RPMI8226 (cell line): ENCODE measurements at places on chromosomes 1 and 21.

- no peak for DNase-seq
Observed at GRCh38 chr1:118137900-118138299, 47.1 kb downstream of the SPAG17 start.

DNA sequence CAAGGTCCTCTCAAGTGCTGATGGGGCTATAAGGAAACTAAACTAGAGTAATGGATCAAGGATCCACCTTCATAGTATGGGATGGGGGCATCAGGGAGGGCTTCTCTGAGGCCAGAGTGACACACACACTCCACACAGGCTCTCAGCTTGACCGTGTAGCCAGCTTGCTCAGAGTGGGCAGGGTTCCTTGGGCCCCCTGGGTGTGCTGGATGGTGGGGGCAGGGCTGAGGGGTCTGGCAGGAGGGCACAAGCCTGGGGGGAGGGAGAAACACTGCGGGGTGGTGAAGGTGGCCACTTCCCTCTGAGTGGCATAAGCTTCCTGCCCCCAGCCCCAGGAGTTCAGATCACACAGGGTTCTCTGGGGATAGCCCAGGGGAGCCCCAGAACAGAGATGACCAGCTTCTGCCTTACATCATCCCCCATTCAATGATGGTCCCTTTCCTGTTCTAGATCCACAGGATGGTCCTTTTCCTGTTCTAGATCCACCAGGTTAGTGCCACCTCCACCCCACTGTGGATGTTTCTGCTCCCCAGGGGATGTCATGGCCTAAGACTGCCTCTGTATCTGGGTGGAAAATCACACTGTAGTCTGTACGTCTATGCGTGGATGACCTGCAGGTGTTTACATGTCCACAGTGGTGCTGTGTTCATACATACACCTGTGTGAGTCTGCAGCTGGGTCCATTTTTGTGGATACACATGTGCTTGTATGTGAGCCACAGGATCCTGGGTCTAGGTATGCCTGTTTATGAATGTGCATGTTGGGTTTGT is 525.0 kb downstream of the PTPRU start:
- no peak for DNase-seq

DNA sequence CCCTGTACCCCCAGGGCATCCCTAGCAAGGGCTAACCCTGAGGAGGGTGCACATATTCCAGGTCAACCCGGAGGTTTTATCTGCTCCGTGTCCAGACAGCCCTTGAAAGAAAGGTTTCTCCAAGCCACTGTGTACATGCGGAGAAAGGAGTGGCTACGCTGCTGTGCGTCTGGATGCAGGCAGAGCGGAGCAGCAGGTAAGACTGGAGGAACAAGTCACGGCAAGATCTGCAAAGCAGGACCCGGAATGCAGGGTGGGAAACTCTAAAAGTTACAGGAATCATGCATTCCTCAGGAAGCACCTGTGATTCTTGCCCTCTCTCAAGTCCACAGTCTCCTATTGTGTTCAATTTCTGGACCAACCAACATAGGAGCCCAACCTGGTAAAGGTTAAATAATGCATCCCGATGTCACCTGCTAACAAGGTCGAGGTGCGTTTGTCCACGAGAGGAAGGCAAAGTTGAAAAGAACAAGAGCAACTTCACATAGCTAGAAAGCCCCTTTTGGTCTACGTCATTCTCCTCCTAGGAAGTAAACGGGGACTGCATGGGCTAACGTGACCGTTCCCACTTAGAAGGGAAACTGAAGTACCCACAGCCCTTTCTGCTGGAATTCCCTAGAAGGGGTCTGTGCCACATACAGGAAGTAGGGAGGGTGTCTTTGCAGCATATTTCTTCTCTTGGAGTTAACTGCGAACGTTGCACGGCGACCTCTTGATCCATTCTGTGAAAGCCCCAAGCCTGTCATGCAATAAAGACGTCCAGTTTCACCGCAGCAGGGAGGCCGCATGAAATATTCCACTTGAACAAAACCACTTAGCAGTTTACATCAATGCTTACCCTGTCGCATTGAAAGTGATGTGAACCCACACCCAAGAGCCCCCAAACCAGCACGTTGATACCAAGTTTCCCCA is 5.8 kb downstream of the TIAM1 start:
- no peak for DNase-seq

DNA sequence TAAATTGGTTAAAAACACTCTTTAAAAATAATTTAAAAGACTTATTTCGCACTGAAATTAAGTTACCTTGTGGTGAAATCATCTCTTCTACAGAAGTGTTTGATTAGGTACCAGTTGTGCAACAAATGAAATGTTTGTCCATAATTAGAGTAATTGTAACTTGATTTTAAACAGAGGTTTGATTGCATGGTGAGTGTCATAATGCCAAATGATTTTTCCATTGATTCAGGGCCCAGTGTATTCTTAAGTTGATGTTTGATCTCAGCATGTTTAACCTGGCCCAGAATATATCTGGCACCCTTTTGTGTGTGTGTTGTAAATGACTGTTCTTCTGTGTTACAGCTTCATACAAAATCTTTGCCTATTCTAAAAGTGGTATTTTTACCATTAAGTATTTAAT is 28.5 kb downstream of the LRRC8B start:
- no peak for DNase-seq

GRCh38 chr21:31136891-31137290 is 98.6 kb upstream of the KRTAP19-8 start:
- DNase-seq = peak; percentile 60

DNA sequence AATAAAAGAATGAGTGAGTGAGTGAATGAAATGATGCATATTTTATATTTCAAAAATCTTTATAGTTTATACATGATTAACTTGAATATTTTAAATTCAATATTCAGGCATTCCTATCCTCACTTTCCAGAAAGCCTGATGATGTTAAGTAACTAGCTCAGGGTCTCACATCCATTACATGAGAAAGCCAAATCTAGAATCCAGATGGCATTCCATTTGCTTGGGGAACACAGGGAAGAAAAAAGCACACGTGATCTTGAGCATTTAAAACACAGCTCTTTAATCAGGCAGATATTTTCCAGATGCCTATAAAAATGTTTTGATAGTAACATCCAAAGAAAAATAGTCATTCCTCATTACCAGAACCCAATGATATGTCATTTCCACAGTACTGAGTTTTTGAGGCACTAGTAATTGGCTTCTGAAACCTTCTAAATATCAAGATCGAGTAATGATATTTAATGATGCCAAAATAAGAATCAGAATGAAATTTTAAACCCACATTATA is 291.9 kb downstream of the DSCAM start:
- no peak for DNase-seq

DNA sequence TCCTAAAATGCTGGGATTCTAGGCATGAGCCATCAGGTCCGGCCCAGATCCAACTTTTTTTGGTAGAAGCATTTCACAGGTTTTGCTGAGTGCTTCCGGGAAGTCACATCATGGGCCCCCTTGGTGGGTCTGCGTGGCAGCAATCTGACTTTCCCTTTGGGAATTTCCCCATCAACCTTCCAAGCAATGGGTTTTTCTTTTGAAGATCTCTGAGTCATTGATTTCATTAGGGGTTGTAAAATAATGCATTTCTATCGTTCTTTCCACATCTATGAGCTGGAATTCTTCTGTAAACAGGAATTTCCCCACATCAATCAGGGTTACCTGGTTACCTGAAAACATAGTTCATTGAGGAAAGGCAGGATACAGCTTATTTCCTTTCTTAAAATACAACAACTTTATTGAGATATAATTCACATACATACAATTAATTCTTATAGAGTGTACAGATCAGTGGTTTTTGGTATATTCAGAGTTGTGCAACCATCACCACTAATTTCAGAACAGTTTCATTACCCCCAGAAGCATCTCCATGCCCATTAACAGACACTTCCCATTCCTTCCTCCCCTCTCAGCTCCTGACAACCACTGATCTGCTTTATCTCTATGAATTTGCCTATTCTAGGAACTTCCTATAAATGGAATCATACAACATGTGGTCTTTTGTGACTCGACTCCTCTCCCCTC is 9.9 kb upstream of the ZBTB17 start:
- no peak for DNase-seq

DNA sequence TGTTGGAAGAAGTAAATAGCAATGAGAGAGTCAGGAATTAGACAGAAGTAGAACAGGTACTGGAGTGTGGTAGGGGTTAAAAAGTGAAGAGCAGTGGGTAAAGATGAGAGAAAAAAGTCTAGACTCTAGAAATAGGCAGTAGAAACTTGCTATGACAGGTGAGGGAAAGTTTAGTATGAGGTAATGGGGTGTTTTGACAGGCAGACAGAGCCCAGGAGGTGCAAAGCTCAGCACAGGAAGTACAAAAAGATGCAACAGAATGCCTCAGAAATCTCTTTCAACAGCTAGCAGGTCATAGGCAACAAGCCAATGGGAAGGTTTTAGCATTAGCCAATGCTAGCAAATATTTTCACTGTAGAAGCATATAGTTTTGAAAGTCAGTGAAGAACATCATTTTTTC is 319.1 kb upstream of the SGIP1 start:
- DNase-seq = peak; percentile 19

GRCh38 chr1:172266528-172267174 is 153.8 kb upstream of the C1orf105 start:
- DNase-seq = no peak

GRCh38 chr1:54124472-54124871 is 28.3 kb downstream of the CDCP2 start:
- DNase-seq = peak; percentile 41

DNA sequence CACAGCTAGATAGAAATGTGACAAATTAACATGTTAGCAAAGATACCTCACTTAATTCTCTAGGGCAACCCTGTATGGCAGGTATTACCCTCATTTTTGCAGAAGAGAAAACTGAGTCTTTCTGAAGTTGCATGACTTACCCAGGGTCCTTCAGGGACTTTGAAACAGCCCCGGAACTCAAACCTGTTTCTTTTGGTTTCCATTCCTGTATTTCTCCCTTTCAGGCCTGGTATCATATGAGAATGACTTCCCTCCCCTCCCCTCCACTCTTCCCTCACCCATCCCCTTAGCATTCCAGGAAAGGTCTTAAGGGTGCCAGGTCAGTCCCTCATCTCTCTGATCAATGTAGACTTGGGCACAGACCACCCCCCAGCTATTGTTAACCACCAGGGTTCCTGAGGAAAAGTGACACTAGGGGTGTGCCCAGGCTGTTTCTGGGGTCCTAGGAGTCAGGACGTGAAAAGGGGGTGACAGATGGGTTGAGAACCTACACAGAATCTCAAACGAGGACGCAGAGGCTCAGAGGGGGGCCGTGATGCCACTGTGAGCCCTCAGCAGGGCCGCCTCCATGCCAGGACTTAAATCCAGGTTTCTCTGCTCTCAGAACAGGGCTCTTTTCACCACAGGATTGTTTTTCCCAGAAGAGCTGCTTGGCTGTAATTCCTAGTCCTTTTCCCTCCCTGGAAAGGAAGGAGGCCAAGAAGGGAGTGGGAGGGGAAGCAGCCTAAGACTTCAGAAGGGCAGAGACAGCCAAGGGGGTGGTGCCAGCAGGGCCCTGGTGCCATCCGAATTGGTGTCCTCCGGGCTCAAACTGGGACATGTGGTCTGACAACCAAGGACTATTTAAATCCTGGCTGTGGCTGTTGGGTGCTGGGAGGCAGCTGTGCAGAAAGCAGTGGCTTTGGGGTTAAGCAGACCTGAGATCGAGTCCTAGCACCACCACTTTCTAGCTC is 2.1 kb upstream of the WASF2 start:
- DNase-seq = no peak

GRCh38 chr21:33348706-33349105 is 23.9 kb downstream of the IFNAR1 start:
- DNase-seq = no peak

DNA sequence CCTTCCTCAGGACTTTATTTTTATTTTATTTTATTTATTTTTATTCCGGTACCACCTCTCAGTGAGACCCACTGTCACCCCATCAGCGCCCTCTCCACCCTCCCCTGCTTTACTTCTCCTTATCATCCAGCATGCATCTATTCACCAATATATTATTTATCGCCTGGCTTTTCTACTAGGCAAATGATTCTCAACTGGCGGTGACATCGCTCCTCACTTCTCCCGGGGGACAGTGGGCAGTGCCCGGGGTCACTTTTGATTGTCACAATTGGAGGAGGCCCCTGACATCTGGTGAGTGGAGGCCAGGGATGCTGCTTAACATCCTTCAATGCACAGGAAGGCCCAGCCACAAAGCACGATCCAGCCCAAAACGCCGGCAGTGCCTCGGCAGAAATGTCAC is 138.7 kb downstream of the ETS2 start:
- no peak for DNase-seq

DNA sequence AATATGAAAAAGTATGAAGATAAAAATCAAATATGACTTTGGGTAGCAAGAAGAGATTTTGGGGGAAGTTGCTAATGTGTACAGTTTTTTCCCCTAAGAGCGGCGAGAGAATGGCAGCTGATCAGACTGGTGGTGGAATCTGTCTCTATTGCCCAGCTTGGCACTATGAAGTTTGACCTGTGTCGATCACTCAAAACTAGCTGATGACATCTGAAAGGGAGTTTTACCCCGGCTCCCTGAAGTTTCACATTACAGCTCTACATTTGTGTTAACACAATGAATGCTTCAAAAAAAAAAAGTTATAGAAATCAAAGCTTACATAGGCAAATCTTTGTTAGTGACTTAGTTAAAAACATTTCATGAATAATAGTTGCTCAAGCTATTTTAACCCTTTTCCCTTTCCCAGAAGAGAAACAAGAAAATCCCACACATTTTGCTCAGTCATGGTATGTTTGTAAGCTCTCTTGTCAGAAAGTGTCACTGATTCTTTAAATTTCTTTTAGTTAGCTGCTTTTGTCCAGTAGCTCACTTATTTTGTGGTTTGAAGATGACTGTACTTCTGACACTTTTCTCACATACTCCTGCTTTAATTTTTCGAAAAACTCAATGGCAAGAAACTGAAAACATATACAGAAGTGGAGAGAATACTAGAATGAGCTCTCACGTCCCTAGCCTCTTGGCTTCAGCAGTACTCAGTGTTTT is 41.3 kb downstream of the DYRK1A start:
- DNase-seq = no peak

GRCh38 chr21:38661197-38661871 is 144.4 kb upstream of the ETS2 start:
- no peak for DNase-seq

GRCh38 chr1:157363660-157364140 is 188.6 kb downstream of the FCRL5 start:
- peak; percentile 84 for DNase-seq

GRCh38 chr1:87330885-87331364 is 2.2 kb downstream of the LMO4 start:
- peak; percentile 7 for DNase-seq

DNA sequence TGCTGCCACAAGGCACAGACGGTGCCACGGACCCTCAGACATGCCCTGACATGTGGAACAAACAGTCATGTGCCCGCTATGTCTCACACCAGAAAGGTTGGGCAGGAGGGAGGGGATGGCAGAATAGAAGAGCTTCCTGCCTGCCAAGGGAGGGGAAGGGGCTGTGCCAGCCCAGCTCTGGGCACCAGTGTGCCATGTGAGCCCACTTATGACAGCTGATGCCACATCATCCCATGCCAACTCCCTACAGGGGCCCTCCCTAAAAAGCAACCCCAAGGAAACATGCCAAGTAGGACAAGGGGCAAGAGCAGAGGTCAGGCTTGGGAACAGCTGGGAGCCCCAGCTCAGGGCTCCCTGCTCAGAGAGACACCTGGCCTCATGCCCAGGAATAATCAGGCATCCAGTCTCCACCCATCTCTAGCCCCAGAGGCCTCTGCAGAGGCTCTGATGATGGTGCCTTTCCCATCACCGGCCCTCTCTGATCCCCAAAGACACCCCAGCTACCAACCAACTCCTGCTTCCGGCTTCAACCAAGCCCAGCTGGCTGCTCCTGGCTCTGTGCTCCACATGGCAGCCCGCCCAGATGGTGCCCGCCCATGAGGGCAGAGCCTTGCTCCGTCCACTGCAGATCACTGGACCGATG is 10.3 kb downstream of the ADGRB2 start:
- DNase-seq = peak; percentile 78

GRCh38 chr1:162554258-162554657 is 7.3 kb upstream of the UAP1 start:
- DNase-seq = no peak
